ENCODE measurements at places on chromosomes 7 and 10. TPM values are rescaled to one million over a fixed set of nuclear protein-coding genes. Genes with fewer than 3 reads are reported as not detected.

The NEBL gene
- 11.7 TPM for total RNA-seq

The OR2A12 gene
- total RNA-seq: not detected

The FAM25G gene
- total RNA-seq: not detected

The CPA2 gene
- total RNA-seq: 0.38 TPM

The R3HCC1L gene
- 10.3 TPM for total RNA-seq

The CHCHD2 gene
- total RNA-seq: 197 TPM

The TRIM50 gene
- total RNA-seq: not detected

The UNCX gene
- not detected for total RNA-seq

The LRRTM3 gene
- not detected for total RNA-seq

The KLHDC10 gene
- total RNA-seq: 23.3 TPM

The IFT22 gene
- 32.2 TPM for total RNA-seq

The CYP2C18 gene
- not detected for total RNA-seq

The SPDYE16 gene
- total RNA-seq: not detected

The HOGA1 gene
- 0.17 TPM for total RNA-seq

The EBLN1 gene
- total RNA-seq: not detected

The HGF gene
- not detected for total RNA-seq

The AP4M1 gene
- total RNA-seq: 9.2 TPM

The SFTPA2 gene
- not detected for total RNA-seq

The C10orf143 gene
- 2.4 TPM for total RNA-seq

The SLC13A1 gene
- not detected for total RNA-seq

The RINT1 gene
- 15.8 TPM for total RNA-seq

The ARHGAP22 gene
- 24.9 TPM for total RNA-seq

The FAM25A gene
- not detected for total RNA-seq

The PAX4 gene
- total RNA-seq: not detected

The CLRN3 gene
- not detected for total RNA-seq

The GPR15LG gene
- not detected for total RNA-seq

The GIMAP8 gene
- 3.6 TPM for total RNA-seq

The CLCN1 gene
- total RNA-seq: not detected

The AGMO gene
- total RNA-seq: not detected

The CACNB2 gene
- not detected for total RNA-seq

The CRPPA gene
- total RNA-seq: 4.5 TPM

The CYP2C19 gene
- not detected for total RNA-seq

The SH2D4B gene
- total RNA-seq: not detected

The PMPCB gene
- 48.7 TPM for total RNA-seq

The LRRC61 gene
- total RNA-seq: 0.73 TPM

The PRSS37 gene
- not detected for total RNA-seq

The PIK3CG gene
- not detected for total RNA-seq

The FBXO24 gene
- 0.45 TPM for total RNA-seq

The HOXA1 gene
- 9.4 TPM for total RNA-seq

The RBP3 gene
- not detected for total RNA-seq

The GNG11 gene
- 0.38 TPM for total RNA-seq

The IL2RA gene
- total RNA-seq: not detected

The ASAH2 gene
- total RNA-seq: 2.2 TPM

The NODAL gene
- total RNA-seq: 0.17 TPM

The ADAM22 gene
- total RNA-seq: not detected

The FAM237B gene
- total RNA-seq: not detected

The TLX1 gene
- total RNA-seq: not detected

The TMEM229A gene
- not detected for total RNA-seq

Measured in mammary epithelial cell (primary cell).